Right kidney (tissue), 9 donors: ENCODE measurements at places on chromosomes 5 and 9.

- DNase-seq: no peak
Observed at GRCh38 chr9:77960356-77961153, 71.1 kb downstream of the GNAQ start.

DNA sequence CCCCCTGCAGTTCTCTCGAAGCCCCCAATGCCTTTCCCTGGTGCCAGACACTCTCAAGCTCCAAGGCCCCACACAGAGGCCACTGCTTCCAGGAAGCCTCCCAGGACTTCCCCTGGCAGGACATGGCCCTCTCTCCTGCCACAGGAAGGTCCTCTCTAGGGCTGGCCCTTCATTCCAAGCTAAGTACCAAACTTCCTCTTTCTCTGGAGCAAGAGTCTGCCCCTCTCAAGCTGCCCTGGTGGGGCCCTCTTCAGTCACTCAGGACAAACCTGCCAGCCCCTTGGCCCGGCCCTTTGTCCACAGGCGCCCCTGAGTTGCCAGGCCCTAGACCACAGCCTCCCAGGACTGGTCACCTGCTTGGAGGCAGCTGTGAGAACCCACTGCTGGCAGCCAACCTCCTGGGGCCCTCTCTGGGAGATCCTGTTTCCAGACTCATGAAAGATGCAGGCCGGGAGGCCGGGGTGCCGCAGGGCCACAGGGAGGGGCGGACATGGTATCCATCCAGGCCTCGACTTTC lies 6.6 kb downstream of the NINJ1 start:
- peak; percentile 47 for DNase-seq

DNA sequence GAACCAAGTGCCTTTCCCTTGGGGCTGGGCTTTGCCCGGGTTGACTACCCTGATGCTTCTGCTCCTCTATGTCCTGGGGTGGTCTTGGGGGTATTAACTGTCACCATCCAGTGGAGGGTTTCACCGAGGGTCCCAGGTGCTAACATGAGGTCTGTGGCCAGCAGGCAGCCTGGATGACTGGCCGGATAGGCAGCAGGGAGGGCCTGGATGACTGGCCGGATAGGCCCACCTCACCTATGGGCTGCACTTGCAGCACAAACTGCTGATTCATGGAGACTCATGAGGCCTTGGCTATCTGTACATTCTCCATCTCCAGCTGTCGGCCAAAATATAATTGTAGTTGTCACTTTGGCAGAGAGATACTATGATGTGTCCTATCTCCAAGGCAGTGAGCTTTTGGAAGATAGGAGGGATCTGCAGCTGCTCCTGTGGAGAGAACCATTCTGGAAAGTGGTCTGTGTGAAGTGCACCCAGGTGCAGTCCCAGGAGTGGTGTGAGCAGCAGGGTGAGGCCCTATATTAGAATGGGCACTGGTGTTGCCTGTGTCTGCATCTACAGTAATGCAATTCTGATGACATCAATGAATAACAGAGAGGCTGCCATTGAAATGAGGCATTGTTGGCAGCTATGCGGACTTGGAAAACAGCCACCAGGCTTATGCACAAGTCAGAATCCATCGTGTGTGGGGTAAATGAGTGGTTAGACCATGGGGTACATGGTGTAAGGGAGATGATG lies 26.3 kb upstream of the CDKN2AIPNL start:
- DNase-seq: no peak

DNA sequence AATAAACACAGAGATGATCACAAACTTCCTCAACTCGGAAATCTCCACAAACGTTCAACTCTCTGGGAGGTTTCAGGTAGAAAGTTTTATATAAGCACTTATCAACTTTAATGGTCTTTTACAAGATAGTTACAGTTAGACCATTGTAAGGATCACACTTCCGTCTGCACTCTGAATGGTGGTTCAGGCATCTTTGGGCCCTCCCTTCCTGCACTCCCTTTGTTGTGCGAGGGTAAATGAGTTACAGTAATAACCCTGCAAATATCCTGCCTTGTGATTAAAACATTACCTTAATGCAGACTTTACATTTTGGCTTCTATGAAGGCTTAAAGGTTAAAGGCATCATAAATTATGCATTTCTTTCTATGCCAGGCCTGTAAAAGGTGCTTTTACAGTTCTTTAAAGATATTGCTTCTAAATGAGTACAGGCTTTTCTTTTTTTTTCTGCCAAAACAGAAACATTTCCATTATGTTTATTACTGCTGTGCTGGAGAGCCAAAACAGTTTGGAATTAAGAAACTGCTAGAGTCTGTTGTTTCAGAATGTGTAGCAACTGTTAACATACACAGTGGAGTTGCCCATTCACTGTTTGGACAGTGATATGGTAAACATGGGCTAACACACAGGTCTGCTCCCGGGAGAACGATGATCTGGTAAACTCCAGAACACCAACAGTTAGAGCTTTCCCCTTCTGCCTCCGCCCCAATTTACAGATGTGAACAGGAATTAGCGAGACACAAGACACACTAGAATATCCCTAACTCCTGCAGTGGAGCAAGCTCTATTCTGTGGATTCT lies 1.1 kb downstream of the PRUNE2 start:
- DNase-seq: no peak

GRCh38 chr9:112069318-112070169 lies 105.6 kb downstream of the SUSD1 start:
- no peak for DNase-seq

GRCh38 chr5:146860213-146860893 lies 18.2 kb downstream of the PPP2R2B start:
- peak; percentile 21 for DNase-seq

DNA sequence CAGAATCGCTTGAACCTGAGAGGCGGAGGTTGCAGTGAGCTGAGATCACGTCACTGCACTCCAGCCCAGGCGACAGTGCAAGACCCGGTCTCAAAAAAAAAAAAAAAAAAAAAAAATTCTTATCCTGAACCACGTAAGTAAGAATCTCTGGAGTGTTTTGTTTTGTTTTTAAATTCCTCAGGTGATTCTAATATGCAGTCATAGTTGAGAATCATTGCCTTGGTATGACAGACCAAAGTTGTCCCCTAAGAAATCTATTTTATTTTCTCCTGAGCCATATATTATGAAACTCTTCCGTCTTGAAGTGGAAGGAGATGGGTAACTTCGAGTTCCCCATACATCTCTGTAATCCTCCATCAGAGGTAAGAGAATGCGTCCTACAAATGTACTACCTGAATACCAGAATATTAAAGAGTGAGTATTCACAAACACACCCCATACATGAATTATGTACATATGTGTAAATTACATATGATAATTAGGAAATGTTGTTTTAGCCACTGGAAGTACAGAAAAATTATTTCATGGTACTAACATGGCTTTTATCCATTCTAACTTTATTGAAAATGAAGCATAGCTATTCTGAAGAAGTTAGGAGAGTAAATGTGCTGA lies 26.7 kb upstream of the SVEP1 start:
- no peak for DNase-seq

GRCh38 chr5:40844565-40844964 lies 3.4 kb downstream of the CARD6 start:
- DNase-seq: no peak

DNA sequence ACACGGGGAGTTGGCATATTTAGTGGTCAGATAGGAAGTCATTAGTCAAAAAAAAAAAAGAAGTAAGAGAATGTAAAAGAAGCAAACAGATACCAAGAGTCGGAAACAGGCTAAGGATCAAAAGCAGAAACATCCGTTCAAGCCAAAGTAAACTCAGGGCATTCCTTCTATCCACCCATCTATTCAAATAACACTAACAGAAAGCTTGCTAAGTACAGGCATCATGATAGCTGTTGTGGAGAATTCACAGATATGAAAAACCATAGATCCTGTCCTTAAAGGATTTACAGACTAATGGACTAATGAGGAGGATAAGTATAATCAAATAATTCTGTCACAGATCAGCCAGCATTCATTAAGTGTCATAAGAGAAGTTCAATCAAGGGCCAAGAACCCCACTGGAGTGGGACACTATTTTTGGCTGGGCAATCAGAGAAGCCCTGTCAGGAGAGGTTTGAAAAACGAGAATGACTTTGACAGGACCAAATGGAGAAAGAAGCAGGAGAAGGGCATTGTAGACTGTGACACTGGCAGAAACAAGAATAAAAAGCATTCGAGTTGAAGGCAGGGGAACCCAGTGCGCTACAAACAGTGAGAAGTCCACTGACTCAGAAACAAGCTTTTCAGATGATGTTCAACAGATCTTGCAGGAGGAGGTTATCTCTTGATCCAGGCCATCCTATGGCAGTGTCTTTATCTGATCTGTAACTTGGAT lies 154.2 kb upstream of the TSLP start:
- DNase-seq: no peak

DNA sequence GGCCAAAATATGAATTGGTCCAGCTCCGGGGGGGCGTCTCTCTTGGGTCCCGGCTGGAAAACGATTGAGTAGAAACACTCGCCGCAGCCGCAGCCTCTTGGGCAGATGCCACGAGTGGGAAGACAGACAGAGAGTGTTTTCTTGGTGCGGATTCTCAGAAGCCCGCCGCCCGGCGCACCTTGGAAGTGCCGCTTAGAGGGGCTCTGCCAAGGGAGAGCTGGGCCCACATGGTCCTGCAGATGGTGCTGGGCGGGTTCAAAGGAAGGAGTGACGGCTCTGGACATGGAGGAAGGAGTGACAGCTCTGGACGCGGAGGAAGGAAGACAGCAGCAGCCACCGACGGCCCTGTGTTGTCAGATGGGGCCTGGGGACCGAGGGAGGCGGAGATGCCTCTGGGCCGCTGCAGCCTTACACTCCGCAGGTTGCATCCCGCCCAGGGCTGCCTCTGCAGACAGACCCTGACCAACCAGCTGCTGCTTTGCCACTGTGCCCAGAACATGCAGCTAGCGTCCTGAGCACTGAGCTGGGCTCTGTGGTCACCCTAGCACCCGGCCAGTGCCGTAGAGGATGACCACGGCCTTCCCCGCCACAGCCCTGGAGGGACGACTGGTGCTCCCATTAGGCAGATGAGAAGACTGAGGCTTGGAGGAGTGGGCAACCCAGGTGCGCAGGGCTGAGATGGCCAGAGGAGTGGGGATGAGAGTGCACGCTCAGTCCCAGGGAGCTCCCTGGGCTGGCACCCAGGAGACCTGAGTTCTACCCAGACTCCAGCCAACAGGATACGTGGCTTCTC lies 20.8 kb upstream of the QRFP start:
- DNase-seq: no peak

DNA sequence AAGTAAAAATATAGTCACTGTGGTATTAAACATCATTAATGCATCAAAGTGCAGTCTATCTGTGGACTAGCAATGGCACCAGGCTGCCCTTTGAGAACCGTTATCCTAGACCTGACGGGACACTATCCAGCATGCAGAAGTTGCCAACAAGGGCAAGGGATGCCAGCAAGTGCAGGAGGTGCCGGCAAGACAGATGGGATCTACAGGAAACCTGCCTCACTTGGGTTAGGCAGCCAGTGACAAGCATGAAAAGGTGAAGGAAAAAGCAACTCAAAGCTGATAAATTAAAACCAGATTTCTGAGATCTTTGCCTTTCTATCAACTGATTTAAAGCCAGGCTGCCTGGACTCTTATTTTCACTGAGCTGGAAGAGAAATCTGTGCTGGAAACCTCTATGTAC lies 315.2 kb upstream of the PDE4D start:
- no peak for DNase-seq

- DNase-seq: no peak
Observed at GRCh38 chr5:176891331-176891958, 7.7 kb downstream of the HK3 start.

- DNase-seq: no peak
Observed at GRCh38 chr5:37251665-37252064, 2.5 kb upstream of the CPLANE1 start.

- no peak for DNase-seq
Observed at GRCh38 chr5:76703707-76704106, 12.2 kb upstream of the F2R start.

- no peak for DNase-seq
Observed at GRCh38 chr5:110362261-110362660, 364.2 kb downstream of the TMEM232 start.

DNA sequence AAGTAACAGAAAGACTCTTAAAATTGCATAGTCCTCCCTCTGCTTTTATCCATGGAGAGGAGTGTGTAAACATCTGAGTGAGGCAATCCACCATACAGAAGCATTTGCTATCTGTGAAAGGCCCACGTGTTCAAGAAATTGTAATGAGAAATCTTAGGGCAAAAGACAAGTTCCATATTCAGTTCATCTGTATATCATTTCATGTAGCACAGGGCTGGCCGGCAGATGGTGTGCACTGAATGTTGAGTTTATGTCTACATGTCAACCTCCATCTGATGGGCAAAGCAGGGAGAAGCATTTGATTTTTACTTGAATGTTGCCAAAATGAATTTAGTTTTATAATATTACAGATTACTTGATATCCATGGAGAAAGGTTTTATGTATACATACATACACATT lies 179.5 kb upstream of the RAD23B start:
- DNase-seq: no peak

DNA sequence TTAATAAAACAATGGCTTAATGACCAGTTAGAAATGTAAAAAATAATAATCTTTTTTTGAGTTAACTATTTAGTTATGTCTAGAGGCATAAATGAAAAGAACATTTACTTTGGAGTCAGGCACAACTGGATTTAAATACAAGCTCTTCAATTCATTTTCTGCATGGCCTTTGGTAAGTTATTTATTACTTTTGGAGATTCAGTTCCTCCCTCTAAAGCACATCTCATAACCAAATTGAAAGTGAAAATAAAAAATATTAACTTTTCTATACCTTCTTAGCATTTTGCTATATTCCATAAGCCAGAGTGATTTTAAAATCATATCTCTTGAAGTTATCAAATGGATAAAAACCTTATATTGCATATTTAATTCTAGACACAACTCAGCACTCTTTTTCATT lies 434.9 kb upstream of the SMARCA2 start:
- no peak for DNase-seq
